ENCODE measurements at places on chromosomes 16 and 17.

- no peak for DNase-seq
Measured at GRCh38 chr17:29004081-29004692, 1.6 kb downstream of the SEZ6 start.

DNA sequence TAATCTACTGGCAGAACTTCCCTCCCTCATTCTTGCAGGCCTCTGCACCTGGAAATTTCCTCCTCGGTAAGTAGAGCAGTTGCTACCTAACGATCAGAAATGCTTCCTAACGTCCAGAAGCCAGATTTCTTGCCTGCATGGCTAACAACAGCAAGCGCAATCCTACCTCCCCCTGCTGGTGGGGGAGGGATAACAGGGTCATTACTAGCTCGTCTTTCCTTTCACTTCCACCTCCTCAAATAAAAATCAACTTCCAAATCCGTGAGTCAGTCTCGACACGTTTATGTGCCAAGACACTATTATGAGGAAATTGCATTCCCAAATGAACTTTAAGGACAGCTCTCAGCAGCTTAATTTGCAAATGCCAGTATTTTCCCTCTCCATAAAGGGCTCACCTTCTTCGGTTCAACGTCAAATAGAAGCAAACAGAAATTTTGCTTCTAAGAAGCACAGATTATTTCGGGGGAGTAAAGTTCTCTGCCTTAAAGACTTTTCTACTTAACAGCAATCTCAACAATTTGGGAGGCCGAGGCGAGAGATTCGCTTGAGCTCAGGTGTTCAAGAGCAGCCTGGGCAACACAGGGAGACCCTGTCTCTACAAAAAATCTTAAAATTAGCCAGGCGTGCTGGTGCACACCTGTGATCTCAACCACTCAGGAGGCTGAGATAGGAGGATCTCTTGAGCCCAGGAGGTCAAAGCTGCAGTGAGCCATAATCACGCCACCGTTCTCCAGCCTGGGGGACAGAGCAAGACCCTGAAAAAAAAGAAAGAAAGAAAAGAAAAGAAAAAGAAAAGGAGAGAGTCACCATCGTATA lies 188.6 kb upstream of the PSMD7 start:
- peak; percentile 68 for DNase-seq

GRCh38 chr16:19527161-19527560 lies 3.4 kb downstream of the CCP110 start:
- DNase-seq = no peak

- no peak for DNase-seq
Measured at GRCh38 chr17:30203471-30203981, 32.0 kb downstream of the SLC6A4 start.

DNA sequence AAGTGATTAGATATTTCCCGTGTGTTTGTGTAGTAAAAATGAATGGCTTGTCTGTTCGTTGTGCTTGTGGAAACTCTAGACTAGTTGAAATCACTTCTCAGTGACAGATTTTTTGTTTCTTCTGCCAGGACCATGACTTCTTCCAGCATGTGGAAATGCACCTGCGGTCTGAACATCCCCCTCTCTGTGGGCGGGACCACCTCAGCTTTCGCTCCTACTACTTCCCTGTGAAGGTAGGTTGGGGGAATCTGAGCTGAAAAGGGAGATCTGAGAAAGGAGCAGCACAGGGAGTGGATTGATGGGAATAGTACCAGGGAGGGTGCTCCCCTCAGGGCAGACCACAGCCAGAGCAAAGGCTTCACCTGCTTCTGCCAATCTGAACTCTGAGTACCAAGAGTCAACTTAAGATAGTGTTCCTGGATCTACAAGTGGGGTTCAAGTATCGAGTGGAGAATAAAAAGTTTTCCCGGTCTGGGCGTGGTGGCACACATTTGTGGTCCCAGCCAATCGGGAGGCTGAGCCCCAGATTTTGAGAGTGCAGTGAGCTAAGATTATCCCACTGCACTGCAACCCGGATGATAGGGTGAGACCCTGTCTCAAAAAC lies 47.5 kb downstream of the SF3B3 start:
- no peak for DNase-seq

- no peak for DNase-seq
Measured at GRCh38 chr16:82088483-82088882, 53.4 kb downstream of the HSD17B2 start.

DNA sequence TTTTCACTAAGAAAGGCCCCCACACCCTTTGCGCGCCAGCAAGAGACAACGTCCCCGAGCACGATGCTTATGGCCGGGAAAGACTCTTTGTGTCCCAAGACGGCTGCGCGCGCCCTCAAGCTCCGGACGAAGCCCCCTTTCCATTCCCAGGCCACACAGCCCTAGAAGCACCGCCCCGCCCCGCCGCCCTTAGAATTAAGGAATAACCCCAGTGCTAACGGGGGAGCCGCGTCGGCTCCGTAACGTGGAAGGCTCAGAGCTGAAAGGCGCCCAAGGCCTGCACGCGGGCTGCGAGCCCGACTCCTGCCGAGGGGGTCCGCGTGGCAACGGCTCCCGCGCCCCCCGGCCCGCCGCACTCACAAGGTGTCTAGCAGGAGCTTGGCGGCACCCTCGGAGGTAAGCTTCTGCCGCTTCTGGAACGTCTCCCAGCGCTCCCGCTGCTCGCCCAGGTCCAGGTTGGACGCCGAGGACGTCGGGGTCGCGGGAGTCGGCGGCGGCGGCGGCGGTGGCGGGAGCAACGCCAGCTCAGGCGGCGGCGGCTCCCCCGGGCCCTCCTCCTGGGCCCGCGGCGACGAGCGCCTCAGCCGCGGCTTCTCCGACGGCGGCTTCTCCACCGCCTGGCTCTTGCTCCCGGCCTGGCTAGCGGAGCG lies 477 bp downstream of the CENPV start:
- DNase-seq = no peak

GRCh38 chr16:31201582-31202413 lies 762 bp downstream of the PYCARD start:
- no peak for DNase-seq
